ENCODE measurements at places on chromosomes 12 and 14.
A peak's percentile ranks its signal among the peaks of the same experiment; 100 is the strongest.

- H3K36me3 ChIP-seq: no peaks in the 10 kb centered on the region
- H3K4me1 ChIP-seq: peaks cover 8% of the 10 kb centered on the region
- no peak overlapping the region for H3K4me3 ChIP-seq
Observed at GRCh38 chr14:71363946-71364925, 457.0 kb downstream of the PCNX1 start.

DNA sequence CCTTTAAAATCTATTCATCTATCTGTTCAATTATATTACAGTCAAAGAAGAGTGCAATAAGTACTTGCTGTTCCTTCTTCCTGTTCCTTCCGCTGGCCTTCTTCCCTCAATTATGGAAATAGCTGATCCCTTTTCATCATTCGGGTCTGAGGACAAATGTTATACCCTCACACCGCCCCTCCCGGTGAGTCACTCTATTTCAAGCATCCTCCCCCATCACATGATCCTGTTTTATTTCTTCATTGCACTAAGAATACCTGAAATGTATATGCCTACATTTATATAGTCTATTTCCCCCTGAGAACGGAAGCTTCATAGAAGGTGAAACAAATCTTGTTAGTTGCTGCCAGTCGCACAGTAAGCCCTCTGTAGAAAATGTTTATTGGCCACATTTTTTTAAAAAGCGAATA is 2.5 kb downstream of the SLC38A1 start:
- H3K36me3 ChIP-seq: no peaks in the 10 kb centered on the region
- peak overlapping the region; percentile 90 for H3K4me3 ChIP-seq
- no peaks in the 10 kb centered on the region for H3K27me3 ChIP-seq
- peaks cover 58% of the 10 kb centered on the region for H3K4me1 ChIP-seq
- H3K27ac ChIP-seq: peak overlapping the region; percentile 20
- DNase-seq: peak; percentile 58

DNA sequence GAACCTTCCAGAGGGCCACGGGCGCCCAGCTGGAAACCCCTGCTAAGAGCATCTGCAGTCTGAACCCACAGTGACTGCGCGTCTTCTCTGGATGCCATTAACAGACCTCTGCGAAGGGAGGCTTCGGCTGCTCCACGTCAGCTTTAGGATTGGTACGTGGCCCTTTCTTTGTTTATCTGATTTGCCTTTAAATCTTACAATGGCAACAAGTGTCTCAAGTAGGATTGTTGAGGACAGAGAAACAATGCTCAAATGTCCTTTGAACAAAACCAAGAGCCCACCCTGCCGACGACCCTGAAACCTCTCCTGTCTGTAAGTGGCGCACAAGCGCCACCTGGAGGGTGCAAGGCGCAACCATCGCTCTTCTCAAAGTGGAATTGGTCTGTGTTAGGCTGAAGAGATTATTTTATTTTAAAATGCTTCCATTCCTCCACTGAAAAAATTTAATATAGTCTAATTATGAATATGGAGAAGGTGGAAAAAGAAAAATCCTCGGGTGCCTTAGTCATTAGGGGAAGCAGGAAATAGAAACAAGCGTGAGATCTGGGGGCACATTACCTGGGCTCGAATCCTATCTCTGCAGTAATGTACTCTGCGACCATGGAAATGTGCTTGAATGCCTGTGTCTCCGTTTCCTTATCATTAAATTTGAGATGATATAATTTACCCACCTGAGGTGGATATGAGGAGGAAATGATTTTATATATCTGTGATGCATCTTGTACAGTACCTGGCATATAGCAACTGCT is 82.6 kb upstream of the PTPRB start:
- no peaks in the 10 kb centered on the region for H3K36me3 ChIP-seq
- peaks cover 29% of the 10 kb centered on the region for H3K4me1 ChIP-seq
- H3K27me3 ChIP-seq: no peaks in the 10 kb centered on the region
- peak overlapping the region; percentile 29 for H3K4me3 ChIP-seq

DNA sequence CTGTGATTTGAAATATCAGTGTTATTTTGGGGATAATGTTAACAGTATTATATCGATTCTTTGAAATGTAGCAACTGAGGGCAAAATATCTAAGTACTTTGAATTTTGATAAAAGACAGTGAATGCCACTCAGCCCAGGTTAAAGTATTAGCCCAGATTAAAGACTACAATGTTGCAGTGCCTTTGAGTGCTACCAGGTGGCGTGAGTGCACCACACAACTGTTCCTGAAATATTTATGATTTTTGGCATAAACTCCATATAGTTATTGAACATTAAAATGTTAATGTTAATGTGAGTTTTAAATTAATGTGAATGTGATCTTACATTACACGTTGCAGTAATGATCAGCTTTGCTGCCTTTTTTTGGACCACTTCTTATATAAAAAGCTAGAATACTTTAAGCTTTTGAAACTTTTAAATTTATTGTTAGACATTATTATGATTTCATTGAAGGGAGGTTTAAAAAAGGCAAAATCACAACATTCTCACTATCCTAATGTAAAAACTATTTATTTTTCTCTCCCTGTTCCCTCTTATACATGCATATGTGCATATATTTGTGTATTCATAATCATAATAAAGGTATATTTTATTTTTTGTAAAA is 22.5 kb downstream of the MRPS35 start:
- no peak overlapping the region for H3K4me3 ChIP-seq
- peaks cover 20% of the 10 kb centered on the region for H3K36me3 ChIP-seq
- no peaks in the 10 kb centered on the region for H3K4me1 ChIP-seq
- peak; percentile 44 for DNase-seq

DNA sequence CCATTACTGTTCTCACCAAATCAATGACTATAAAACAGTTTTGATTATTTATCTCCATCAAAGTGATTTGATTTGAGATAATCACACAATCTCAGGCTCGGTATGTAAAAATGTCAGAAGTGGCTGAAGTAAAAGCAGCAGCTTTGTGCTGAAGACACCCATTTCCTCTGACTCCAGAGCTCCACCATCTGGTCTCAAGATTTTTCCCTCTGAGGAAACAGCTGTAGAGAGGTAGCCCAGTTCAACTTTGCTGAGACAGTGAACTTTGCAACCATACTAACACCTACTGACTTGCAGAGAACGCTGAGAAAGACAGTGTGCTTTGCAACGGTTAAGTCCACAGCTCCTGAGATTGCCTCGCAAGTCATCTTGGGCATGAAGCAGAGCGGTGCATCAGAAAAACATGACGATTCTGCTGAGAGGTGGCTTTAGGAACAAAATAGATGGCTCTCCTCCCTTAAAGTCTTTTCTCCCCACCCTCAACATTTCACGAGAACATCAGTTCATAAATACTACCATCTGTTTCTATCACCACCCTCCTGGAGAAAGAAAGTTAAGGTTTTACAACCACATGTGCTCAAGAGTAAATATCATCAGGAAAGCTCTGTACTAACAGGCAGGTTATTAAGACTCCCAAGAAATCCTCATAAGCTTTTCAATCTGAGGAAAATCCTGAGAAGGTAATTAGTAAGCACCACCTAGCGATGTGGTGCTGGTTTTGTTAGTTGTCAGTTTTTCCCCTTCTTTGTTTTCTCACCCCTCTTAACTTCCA is 34.8 kb downstream of the HIGD1C start:
- peaks cover 25% of the 10 kb centered on the region for H3K36me3 ChIP-seq
- H3K4me1 ChIP-seq: 0 out of 2 replicates have a peak, but pooled peaks cover under 1% of the 10 kb centered on the region
- H3K27ac ChIP-seq: peak overlapping the region; percentile 47
- H3K4me3 ChIP-seq: no peak overlapping the region

DNA sequence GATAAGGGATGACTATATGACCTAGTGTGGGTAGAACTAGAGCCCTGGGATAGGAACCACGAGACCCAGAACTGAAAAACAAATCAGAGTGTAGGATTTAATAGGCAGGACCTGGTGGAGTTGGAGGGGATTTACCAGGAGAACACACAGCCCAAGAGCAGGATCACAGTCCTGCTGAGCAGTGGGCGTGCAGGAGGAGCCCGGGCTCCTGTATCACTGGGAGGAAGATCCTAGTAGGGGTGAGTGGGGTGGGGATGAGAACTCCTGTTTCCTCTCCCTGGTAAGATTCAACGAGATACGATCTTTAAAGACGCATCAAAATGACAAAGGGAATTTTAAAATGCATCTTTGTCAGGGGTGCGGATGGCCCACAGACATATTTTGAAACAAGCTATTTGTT is 220.1 kb downstream of the GALC start:
- no peaks in the 10 kb centered on the region for H3K36me3 ChIP-seq
- peaks cover 10% of the 10 kb centered on the region for H3K4me1 ChIP-seq
- DNase-seq: peak; percentile 17
- H3K27ac ChIP-seq: no peak overlapping the region
- no peak overlapping the region for H3K4me3 ChIP-seq

- H3K36me3 ChIP-seq: no peaks in the 10 kb centered on the region
- no peak overlapping the region for H3K27ac ChIP-seq
- H3K27me3 ChIP-seq: no peaks in the 10 kb centered on the region
- no peak for DNase-seq
- H3K4me1 ChIP-seq: peaks cover 6% of the 10 kb centered on the region
- no peak overlapping the region for H3K4me3 ChIP-seq
Observed at GRCh38 chr14:40368314-40368713, 936.1 kb upstream of the FBXO33 start.

GRCh38 chr14:34227834-34228649 is 234.0 kb downstream of the SPTSSA start:
- peaks cover 8% of the 10 kb centered on the region for H3K4me1 ChIP-seq
- no peak overlapping the region for H3K4me3 ChIP-seq
- no peak overlapping the region for H3K27ac ChIP-seq
- peak; percentile 87 for DNase-seq
- no peaks in the 10 kb centered on the region for H3K36me3 ChIP-seq
- H3K27me3 ChIP-seq: no peaks in the 10 kb centered on the region

- no peak overlapping the region for H3K27ac ChIP-seq
- H3K4me1 ChIP-seq: peaks cover 13% of the 10 kb centered on the region
- DNase-seq: peak; percentile 7
- H3K27me3 ChIP-seq: no peaks in the 10 kb centered on the region
- H3K36me3 ChIP-seq: no peaks in the 10 kb centered on the region
- H3K4me3 ChIP-seq: no peak overlapping the region
Observed at GRCh38 chr12:65695113-65695865, 129.0 kb upstream of the HMGA2 start.

DNA sequence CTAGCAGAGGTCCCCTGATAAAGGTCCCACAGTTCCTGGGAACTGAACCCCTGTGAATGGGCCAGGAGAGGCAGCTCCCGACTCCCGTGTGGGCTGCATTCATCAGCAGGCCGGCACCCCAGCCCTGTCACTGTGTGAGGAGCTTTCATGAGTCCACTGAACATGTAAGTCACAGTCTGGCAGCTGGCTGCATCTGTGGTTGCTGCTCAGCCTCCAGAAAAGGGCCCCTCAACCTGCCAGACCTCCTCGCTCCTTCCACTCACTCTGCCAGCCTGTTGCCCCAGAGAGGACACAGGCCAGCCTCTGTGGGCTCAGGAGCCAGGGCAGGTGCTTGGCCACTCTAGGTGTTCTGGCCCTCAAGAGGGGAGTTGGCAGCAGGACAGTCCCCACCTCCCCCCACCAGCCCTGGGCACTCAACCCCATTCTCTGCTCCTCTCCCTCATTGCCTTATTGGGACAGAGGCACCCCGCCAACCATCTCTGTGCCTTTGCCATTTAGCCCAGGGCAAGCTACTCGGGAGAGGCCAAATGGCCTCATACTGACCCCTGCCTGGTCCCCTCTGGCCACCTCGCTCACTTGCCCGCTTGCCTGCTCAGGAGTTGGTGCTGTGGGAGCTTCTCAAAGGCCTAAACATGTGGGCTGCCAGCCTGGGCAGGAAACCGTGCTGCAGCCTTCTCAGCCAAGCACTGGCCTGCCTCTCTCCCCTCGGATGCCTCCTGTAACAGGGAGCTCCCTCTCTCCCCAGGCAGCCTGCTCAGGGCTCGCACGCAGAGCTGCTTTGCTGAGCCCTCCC is 1.9 kb downstream of the RTL1 start:
- H3K27ac ChIP-seq: no peak overlapping the region
- peaks cover 38% of the 10 kb centered on the region for H3K27me3 ChIP-seq
- peaks cover 37% of the 10 kb centered on the region for H3K4me1 ChIP-seq
- no peak for DNase-seq

DNA sequence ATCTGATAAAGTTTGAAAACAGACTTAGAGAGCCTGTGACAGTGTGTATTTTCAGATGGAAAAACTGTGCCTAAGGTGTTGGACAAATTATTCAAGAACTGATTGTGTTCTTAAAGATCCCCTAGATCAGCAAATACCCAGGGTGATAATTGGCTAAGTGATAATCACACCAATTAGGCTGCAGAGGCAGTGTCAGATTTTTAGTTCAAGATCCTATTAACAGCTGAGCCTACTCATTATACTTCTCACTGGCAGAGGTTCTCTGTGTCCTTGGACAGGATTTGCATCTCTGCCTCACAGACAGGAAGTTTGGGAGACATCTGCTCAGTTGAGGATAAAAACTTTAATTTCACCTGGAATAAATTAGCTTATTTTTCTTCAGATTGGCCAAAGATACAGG is 4.3 kb upstream of the FGD4 start:
- no peak for DNase-seq
- H3K4me3 ChIP-seq: no peak overlapping the region
- H3K36me3 ChIP-seq: no peaks in the 10 kb centered on the region
- H3K27me3 ChIP-seq: no peaks in the 10 kb centered on the region
- no peak overlapping the region for H3K27ac ChIP-seq

GRCh38 chr12:118337194-118337838 is 35.4 kb downstream of the TAOK3 start:
- no peaks in the 10 kb centered on the region for H3K4me1 ChIP-seq
- no peaks in the 10 kb centered on the region for H3K36me3 ChIP-seq
- no peak overlapping the region for H3K4me3 ChIP-seq
- no peak for DNase-seq

- no peaks in the 10 kb centered on the region for H3K4me1 ChIP-seq
- H3K4me3 ChIP-seq: no peak overlapping the region
Observed at GRCh38 chr12:111314953-111315539, 53.8 kb downstream of the PHETA1 start.

DNA sequence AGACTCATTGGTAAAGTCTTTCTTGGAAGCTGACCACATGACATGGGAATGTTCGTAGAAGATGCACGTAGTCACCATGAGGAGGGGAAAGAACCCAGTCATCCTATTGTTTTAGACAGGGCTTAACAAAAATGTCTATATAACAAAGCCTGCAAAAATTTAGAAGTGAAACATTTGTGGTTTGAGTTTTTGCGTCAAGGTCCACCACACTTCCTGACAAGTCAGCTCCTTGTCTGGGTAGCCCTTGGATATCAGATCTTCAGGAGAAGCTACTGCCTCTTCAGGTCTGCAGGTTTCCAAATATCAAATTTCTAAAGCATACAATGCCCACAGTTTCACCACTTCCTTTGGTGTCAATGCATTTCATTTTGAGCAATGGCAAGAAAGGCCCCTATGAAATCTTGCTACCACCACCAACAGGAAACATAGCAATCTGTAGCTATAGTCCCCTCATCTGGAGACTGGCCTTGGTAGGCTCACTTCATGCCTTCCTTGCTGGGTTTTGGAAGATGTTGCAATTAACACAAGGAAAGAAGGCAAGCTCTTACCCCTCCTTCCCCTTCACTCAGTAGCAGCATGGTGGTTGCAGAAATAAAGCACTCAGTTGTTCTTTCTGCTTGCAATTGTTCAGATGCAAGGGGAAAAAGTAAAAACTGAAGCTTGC is 235.2 kb downstream of the PCNX1 start:
- H3K4me1 ChIP-seq: no peaks in the 10 kb centered on the region
- no peak overlapping the region for H3K27ac ChIP-seq
- no peak for DNase-seq
- no peaks in the 10 kb centered on the region for H3K36me3 ChIP-seq
- no peaks in the 10 kb centered on the region for H3K27me3 ChIP-seq

Measured in GM23338 (cell line).